ENCODE measurements at places on chromosomes 7 and 10. TPM values are rescaled to one million over a fixed set of nuclear protein-coding genes. Genes with fewer than 3 reads are reported as not detected.

- DNase-seq: no peak
Observed at GRCh38 chr10:51325649-51326048, 251.4 kb downstream of the PRKG1 start.

Gene TLL2
- 0.98 TPM for total RNA-seq

Gene CFAP46
- total RNA-seq: 8.3 TPM

GRCh38 chr7:50544992-50545391 is 20.2 kb downstream of the DDC start:
- DNase-seq: no peak

GRCh38 chr7:139721417-139721816 is 56.4 kb downstream of the HIPK2 start:
- DNase-seq: no peak

GRCh38 chr7:146902266-146902665 is 785.7 kb downstream of the CNTNAP2 start:
- DNase-seq: no peak

GRCh38 chr7:149846436-149847046 is 8.4 kb downstream of the ZNF862 start:
- no peak for DNase-seq

- no peak for DNase-seq
Observed at GRCh38 chr10:17428351-17429097, 25.9 kb downstream of the ST8SIA6 start.

DNA sequence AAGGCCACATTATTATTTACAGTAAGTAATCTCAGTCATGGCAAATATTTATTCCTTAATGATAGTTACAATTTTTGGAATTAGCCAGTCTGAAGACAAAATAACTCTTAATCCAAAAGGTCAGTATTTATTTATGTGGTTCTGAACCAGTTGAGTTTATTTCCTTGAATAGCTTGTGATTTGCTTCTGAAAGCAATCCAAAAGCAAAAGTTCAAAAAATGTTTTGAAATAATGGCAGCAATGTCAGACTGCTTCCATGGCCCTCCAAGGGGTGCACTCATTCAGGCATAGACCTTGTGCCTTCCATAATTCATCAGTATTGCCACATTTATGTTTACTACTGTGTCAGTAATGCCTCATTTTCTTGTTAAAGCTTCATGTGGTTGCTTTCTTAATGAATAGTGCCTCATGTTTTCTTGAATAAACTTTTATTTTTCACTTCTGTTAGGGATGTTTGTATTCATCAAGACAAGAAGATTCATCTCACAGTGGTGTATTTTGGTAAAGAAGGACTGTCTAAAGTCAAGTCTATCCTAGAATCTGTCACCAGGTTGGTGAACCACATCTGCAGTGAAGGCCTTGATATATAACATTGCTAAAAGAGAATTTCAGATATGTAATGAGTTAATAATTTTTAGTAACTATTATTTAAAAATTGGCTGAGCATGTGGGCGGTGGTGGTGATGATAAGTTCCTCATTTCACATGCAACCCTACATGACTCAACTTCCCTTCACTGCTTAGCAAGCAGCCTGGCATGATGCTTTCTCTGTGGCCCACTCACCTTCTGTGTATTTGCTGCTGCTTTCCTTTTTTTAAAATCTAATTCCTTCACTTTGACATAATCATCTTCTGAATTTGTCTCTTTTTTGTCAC is 22.0 kb downstream of the CSGALNACT2 start:
- DNase-seq: peak; percentile 36

DNA sequence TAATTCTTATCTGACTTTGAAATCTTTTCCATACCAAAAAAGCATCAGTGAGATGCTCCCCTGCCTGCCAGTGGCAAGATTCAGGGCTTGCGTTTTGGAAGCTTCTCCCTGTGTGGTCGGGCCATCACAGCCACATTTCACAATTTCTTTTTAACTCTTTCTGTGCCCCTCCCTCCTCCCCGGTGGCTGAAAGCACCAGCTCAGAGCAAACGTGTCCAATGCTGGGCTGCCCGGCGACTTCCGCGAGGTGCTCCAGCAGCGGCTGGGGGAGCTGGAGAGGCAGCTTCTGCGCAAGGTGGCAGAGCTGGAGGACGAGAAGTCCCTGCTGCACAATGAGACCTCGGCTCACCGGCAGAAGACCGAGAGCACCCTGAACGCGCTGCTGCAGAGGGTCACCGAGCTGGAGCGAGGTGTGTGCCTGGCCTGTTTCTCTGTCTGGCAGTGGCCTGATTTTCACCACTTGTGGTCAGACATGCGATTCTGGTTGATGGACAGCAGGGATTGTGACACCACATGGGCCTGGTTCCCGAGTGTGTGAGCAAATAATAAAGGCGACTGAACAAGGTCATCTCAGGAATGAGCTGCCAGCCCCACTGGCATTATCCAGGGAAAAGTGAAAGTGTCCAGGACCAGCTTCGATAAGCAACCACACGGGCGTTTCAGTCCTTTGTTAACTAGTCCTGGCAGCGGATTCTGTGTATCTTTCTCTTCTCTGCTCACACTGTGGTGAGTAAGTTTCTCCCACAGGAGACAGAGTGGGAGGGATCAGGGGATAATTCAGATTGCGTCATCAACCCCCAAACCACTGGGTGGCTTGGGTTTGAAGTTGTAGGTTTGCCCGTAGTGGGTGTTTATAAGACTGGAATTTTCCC is 2.6 kb downstream of the NPTX2 start:
- DNase-seq: no peak

Gene NAT16
- total RNA-seq: not detected

GRCh38 chr7:22871661-22872060 is 49.0 kb upstream of the TOMM7 start:
- DNase-seq: no peak

Gene RPA3
- 33.7 TPM for total RNA-seq

- no peak for DNase-seq
Observed at GRCh38 chr7:70376561-70377031, 755.3 kb upstream of the GALNT17 start.

Gene GRM3
- not detected for total RNA-seq

GRCh38 chr10:1454428-1454827 is 282.9 kb downstream of the ADARB2 start:
- DNase-seq: no peak

Gene PDLIM1
- 148 TPM for total RNA-seq

DNA sequence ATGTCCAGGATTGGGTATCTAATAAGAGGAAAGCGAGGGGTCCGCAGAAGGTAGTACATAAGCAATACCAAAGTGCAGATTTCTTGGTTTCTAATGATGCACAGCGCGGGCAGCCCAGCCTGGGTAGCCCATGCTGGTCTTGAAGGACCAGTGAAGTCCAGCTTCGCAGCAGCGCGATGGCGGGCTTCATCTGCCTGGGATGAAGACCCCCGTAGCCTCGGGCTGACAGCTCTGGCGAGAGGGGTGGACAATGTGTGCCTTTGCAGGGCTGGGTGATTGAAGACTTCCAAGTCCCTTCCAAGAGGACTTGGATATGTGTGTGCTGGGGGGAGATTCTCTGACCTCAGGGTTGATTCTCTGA is 2.2 kb downstream of the SORCS3 start:
- no peak for DNase-seq

Gene CPA2
- total RNA-seq: not detected

DNA sequence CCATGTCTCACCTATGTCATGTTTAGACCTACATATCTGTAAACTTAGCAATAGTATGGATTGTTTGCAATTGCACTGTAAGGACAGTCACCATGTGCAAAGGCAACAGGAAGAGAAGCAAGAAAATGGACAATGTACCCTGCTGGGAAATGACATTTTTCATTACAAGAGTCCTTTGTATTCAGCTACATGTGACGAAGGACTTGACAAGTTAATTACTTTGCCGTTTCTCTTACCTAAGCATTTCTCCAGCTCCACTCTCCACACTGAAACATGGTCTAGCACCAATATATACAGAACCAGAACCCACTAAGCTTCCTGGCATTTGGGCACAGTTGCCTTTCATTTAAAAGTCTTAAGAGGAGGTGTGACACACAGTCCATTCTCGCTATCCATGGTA is 76.6 kb upstream of the PFKP start:
- no peak for DNase-seq

- DNase-seq: no peak
Observed at GRCh38 chr7:207418-208129, 15.2 kb downstream of the FAM20C start.

- no peak for DNase-seq
Observed at GRCh38 chr7:94003446-94004023, 620 bp downstream of the BET1 start.

Gene FKBP9
- total RNA-seq: 109 TPM

GRCh38 chr10:130301021-130301892 is 165.1 kb downstream of the GLRX3 start:
- peak; percentile 95 for DNase-seq

Gene NUPR2
- total RNA-seq: 10.3 TPM

GRCh38 chr10:69065406-69066361 is 22.2 kb upstream of the SRGN start:
- DNase-seq: peak; percentile 80

GRCh38 chr7:33497051-33497450 is 367.7 kb downstream of the BBS9 start:
- no peak for DNase-seq

Gene NPSR1
- not detected for total RNA-seq

GRCh38 chr7:75905785-75906604 is 9.0 kb upstream of the POR start:
- peak; percentile 92 for DNase-seq

Data from kidney (tissue), 22 donors.